ENCODE measurements at places on chromosomes 5 and 9. TPM values are rescaled to one million over a fixed set of nuclear protein-coding genes. Genes with fewer than 3 reads are reported as not detected.

DNA sequence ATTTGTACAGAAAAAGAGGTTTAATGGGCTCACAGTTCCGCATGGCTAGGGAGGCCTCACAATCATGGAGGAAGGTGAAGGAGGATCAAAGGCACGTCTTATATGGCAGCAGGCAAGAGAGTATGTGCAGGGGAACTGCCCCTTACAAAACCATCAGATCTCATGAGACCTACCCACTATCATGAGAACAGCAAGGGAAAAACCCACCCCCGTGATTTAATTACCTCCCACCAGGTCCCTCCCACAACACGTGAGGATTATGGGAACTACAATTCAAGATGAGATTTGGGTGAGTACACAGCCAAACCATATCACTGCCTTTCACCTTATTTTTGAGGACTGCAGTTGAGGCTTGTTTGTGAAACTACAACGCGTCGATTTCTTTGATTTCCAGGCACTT, 20.9 kb upstream of the NEUROG1 start:
- H3K27ac ChIP-seq = no peak overlapping the region
- H3K4me1 ChIP-seq = no peaks in the 10 kb centered on the region
- peaks cover 89% of the 10 kb centered on the region for H3K27me3 ChIP-seq
- no peak overlapping the region for H3K4me3 ChIP-seq

DNA sequence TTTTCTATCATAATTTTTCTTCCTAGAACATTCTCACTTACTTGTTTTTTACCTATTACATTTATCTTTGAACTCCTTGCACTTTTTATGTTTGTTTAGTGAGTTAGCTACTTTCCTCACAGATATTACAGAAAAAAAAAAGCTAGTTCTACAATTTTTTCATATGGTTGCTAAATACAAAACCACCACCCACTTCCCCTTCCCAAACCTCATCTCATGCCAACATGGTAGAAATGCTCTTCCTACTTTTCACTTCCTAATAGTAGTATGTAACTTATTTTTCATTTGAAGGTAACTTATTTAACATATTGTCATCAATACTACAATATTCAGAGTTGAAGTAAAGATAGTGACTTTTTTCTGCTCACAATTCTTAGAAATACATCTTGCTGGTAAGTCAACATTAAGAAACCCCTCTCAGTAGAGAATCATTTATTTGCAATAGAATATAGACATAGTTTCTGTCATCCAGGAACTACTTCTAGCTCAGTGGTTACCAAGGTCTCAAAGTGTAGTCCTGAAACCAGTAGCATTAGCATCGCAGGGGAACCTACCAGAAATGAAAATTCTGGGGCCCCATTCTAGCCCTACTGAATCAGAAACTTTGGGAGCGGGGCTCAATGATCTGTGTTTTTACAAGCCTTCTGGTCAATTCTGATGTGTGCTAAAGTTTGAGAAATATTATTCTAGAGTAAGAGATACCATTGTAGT, 1124.6 kb downstream of the DTWD2 start:
- H3K4me1 ChIP-seq = peaks cover 3% of the 10 kb centered on the region
- no peak for DNase-seq
- H3K36me3 ChIP-seq = no peaks in the 10 kb centered on the region
- no peak overlapping the region for H3K27ac ChIP-seq
- H3K4me3 ChIP-seq = no peak overlapping the region

- no peak for DNase-seq
- no peaks in the 10 kb centered on the region for H3K27me3 ChIP-seq
- peaks cover 36% of the 10 kb centered on the region for H3K4me1 ChIP-seq
- peak overlapping the region; percentile 86 for H3K27ac ChIP-seq
- H3K4me3 ChIP-seq = peak overlapping the region; percentile 89
- H3K36me3 ChIP-seq = no peaks in the 10 kb centered on the region
These were observed 1.9 kb downstream of the FBXO10 start for GRCh38 chr9:37574241-37574721.

DNA sequence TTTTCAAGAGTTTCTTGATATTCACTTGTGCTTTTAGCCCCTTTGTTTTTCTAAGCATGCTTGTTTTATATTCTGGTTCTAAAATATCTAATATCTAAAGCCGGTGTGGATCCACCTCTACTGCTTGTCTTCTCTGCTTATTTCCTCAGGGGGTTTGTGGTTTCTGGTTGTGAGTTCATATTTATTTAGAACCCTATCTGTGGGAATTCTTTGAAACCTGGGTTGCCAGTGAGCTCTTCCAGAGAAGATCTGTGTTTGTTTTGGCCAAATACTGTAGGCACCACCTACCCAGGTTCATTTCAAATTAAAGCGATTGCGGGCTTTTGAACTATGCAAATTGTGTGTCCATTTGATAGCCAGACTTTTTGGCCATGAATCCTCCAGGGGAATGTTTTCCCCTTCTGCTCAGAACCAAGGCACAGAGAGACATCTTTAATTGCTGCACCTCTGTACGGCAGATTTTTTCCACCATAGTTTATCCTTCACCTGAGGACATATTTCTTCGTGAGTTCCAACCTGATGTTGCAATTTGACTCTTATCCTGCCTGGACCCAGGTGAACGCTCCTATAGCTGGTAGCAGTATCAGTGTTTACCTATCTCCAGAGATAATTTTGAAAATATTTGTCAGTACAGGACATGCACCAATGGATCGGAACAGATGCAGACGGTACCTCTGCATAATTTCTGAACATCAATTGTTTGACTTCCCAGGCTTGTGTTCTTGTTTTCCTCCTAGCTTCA, 2.4 kb upstream of the ZBTB43 start:
- no peak for DNase-seq
- H3K27ac ChIP-seq = no peak overlapping the region
- peak overlapping the region; percentile 47 for H3K4me3 ChIP-seq
- H3K27me3 ChIP-seq = peaks cover 20% of the 10 kb centered on the region
- peaks cover 29% of the 10 kb centered on the region for H3K4me1 ChIP-seq

The TXN gene
- total RNA-seq = 188 TPM

The CCL27 gene
- 0.86 TPM for total RNA-seq
